Hippocampal formation (tissue), 2 donors: ENCODE measurements at places on chromosomes 5 and 9.

GRCh38 chr9:37994639-37995347 lies 74.2 kb downstream of the SHB start:
- peak; percentile 93 for DNase-seq

- DNase-seq, result no peak
Observed at GRCh38 chr5:30607301-30607894, 586.1 kb upstream of the CDH6 start.

GRCh38 chr5:36724467-36725332 lies 118.3 kb downstream of the SLC1A3 start:
- peak; percentile 26 for DNase-seq

- no peak for DNase-seq
Observed at GRCh38 chr5:37111426-37112382, 137.5 kb downstream of the CPLANE1 start.

GRCh38 chr9:133914442-133915342 lies 77.4 kb downstream of the VAV2 start:
- no peak for DNase-seq

DNA sequence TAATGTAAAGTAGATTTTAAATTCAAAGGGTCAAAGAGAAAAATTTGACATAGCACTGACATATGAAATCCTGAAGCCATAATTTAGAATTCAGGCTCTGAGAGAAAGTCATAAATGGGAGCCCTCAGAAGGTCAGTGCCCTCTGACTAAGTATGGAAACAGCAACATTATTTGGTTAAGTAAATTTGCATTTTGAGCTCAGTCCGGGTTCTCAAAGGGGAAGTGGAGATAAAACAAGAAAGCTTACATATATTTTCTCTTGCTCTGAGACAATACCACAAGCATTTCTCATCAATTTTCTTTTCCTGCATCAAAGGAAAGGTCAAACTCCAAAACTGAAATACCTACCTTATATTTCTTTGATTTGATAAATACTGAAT lies 348.0 kb downstream of the SEMA5A start:
- no peak for DNase-seq

DNA sequence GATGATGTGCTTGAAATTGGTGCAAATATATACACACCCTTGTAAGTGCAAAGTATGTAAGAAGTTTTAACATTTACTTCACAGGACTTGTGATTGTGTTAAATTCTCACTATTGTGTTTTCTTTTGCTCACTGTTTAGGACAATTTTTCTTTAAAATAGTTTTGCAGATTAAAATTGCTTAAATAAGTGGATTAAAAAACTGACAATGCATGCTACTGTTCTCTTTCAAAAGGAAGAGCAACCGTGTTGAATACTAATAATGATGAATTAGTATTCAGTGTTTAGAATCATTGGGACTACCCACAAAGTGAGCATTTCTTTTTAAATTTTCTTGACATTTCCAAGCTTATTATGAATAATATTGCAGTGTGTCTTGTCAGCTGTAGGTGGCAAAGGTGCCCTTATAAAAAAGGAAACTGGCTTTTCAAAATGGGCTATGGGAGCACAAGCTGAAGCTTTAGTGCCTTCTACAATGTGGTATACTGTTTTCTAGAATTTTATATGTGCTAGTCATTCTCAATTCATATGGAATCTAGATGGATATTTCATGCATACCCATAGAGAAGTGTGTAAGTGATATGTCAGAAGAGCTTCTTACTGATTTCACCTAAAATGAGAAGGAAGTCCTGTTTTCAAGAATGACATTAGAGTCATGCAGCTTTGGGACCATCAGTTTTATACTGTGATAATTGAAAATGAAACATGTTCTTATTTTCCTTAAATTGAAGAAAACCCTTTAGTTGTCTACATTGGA lies 35.4 kb downstream of the SREK1 start:
- peak; percentile 50 for DNase-seq

DNA sequence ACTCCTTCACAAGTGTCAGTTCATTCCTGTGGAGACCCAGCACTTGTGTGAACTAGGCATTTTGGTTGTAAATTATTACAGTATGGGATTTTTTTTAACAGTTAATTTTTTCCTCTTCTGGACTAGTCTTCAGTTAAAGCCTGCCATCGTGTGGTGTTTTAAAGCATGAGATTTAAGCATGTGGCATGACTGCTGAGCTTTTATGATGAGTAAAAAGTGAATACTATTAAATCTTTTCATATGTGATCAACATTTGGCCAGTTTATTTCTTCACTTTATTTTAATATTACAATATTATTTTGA lies 25.0 kb downstream of the LMNB1 start:
- DNase-seq, result peak; percentile 18

DNA sequence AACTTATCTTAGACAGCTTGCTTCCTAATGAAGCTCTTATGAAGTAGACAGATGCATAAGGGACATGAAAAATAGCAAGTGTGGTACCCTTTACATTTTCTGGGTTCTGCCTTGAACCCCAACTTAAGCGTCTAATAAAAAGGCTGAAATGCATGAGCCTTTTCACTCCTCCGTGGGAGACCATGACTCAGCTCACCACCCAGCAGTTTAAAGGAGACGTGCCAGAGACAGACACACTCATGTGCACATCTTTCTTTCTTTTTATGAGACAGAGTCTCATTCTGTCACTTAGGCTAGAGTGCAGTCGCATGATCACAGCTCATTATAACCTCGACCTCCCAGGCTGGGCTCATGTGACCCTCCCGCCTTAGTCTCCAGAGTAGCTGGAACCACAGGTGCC lies 22.3 kb downstream of the CTXN3 start:
- DNase-seq, result no peak

DNA sequence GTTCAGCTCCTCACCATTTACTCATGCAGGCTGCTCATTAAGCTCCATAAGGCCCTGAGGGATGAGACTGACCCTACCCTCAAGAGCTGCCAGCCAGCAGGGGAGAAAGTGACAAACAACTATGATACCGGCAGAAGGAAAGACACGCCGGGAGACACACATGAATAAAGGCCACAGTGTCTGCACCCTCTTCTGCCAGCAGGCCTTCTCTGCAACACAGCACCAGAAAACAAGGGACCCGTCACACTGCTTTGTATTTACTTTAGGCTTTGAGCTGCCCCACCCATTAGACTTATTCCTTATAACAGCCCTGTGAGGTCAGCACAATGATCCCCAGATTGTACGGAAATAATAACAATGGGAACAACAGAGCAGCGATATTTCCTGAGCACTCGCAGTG lies 7.2 kb downstream of the GABBR2 start:
- no peak for DNase-seq

DNA sequence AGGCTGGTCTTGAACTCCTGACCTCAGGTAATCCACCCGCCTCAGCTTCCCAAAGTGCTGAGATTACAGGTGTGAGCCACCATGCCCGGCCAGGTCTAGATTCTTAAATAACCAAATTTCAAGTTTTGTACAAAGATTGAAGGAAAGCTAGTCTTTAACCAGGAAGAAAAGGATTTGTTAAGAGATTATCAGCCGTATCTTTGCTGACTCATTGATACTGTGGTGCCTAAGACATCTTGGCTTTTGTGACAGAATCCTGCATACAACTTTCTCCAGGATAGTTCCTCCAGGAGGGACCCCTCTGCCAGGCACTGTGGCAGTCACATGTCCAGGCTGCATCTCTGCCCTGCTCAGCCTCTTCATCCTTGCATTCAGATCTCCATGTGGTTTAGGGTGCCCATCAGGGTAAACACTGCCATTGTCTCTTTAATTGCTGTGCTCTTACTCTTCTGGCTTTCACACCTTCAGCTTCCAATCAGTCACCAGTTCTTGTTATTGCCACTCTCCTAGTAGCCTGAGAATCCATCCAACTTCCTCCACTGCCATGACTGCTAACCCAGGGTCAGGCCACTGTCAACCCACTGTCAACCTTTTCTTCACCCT lies 10.0 kb downstream of the MAP3K1 start:
- DNase-seq, result no peak

- no peak for DNase-seq
Observed at GRCh38 chr5:79536193-79536906, 22.4 kb upstream of the HOMER1 start.

- DNase-seq, result no peak
Observed at GRCh38 chr9:33868440-33868973, 51.5 kb downstream of the UBE2R2 start.

- no peak for DNase-seq
Observed at GRCh38 chr9:4746278-4747030, 5.5 kb upstream of the AK3 start.

DNA sequence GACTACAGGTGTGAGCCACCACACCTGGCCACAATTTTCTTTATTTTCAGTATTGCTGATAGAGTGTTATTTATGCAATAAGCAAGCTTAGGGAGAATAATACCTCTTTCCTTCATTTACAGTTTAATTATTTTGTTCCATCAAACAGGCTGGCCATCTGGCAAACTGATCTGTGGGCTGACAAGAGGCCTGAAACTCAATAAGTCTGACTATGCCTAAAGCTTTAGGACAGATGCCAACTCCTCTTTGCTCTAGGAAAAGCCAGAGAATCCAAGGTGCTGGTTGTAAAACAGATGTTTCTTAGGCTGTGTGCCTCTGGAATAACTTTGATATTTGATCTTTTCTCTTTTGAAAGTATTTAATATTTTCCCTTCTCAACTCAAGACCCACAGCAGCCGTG lies 98.4 kb downstream of the TARS1 start:
- no peak for DNase-seq

- DNase-seq, result no peak
Observed at GRCh38 chr9:5582835-5583195, 46.1 kb upstream of the RIC1 start.

DNA sequence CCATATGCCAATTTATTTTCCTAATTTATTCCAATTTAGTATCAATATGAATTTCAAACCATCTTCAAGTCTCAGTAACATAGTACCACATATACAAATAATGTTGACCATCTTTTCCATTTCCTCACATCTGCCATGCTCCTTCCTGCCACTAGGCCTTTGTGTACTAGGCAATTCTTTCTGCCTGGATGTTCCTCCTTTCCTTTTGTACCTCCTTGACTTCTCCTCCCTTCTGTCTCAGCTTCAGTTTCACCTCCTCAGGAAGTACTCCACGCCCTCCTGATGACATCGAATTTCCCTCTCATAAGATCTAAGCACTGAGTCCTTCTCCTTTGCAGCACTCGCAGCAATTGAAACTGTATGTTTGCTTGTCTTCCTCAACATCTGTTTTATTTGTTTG lies 53.9 kb downstream of the MEF2C start:
- DNase-seq, result no peak

GRCh38 chr5:137858954-137859353 lies 8.7 kb upstream of the MYOT start:
- peak; percentile 46 for DNase-seq

- no peak for DNase-seq
Observed at GRCh38 chr5:137575847-137576246, 76.7 kb upstream of the SPOCK1 start.

DNA sequence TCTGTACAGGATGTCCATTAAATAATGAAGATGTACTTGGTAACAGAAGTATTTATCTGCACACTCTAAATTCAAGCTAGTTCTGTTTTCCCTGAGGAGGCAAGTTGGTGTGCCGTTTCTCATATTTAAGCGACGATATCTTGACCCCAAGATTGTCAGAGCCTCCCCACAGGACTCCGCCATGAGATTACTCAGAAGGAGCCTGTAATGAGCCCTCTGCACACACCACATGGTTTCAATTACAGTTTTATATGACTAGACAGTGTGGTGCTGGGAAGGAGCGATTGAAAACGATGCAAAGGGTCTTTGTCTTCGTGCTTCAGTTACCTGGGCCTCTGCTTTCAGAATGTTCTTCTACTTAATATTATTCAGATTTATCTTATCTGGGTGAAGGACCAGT lies 840.4 kb upstream of the WWC1 start:
- no peak for DNase-seq

GRCh38 chr5:148090773-148091250 lies 27.0 kb downstream of the SPINK5 start:
- no peak for DNase-seq

GRCh38 chr9:133133681-133134387 lies 12.8 kb upstream of the RALGDS start:
- peak; percentile 71 for DNase-seq

- no peak for DNase-seq
Observed at GRCh38 chr9:134662143-134662876, 20.7 kb downstream of the COL5A1 start.

DNA sequence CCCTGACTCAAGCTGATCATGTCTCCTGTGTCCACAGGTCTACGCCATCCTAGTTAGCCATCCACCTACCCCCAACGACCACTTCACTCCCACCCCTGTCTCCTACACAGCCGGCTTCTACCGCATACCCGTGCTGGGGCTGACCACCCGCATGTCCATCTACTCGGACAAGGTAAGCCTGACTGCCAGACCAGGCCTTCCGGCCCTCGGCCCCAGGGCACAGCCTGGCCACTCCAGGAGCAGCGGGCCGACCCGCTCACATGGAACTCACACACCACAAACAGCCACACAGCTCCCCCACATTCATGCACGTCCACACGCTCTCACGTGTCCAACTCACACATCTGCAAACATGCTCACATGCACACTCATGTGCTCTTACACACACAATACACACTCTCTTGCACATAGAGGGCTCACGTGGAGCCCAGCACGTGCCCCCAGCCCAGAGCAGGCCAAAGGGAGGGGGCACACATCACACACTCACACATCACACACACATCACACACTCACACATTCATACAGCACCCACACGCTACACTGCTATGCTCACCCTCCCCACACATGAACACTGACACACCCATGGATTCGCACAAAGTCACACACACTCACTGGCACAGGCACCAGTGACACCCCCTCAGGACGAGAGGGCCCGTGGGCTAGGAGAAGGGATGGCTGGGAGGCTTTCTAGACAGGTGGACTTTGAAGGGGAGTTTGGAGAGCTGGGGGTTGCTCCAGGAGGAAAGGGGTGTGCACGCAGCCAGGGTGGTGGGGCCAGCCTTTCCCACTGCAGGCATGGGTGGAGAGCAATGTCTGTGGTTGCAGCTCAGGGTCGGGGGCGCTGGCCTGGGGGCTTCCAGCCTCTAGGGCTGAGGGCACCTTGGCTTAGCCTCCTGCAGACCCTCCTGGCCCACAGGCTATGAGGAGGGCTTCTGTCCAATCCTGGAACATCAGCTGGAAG lies 3.3 kb downstream of the GRIN1 start:
- DNase-seq, result no peak

- no peak for DNase-seq
Observed at GRCh38 chr5:72786676-72787075, 29.8 kb upstream of the TNPO1 start.

GRCh38 chr9:129884220-129885017 lies 49.2 kb downstream of the USP20 start:
- peak; percentile 68 for DNase-seq

- no peak for DNase-seq
Observed at GRCh38 chr5:39209924-39210323, 9.4 kb downstream of the FYB1 start.

GRCh38 chr9:70228118-70228517 lies 30.7 kb upstream of the SMC5 start:
- DNase-seq, result no peak

- no peak for DNase-seq
Observed at GRCh38 chr9:95495961-95496360, 20.8 kb downstream of the PTCH1 start.
